Cardiac muscle cell (in vitro differentiated cells and primary cell): ENCODE measurements at places on chromosomes 16 and 17.

GRCh38 chr16:69087161-69087581 is 18.3 kb upstream of the HAS3 start:
- H3K36me3 ChIP-seq: no peaks in the 10 kb centered on the region
- no peak overlapping the region for H3K4me3 ChIP-seq
- H3K27ac ChIP-seq: no peak overlapping the region
- no peaks in the 10 kb centered on the region for H3K27me3 ChIP-seq
- DNase-seq: peak; percentile 36
- peaks cover 16% of the 10 kb centered on the region for H3K4me1 ChIP-seq

DNA sequence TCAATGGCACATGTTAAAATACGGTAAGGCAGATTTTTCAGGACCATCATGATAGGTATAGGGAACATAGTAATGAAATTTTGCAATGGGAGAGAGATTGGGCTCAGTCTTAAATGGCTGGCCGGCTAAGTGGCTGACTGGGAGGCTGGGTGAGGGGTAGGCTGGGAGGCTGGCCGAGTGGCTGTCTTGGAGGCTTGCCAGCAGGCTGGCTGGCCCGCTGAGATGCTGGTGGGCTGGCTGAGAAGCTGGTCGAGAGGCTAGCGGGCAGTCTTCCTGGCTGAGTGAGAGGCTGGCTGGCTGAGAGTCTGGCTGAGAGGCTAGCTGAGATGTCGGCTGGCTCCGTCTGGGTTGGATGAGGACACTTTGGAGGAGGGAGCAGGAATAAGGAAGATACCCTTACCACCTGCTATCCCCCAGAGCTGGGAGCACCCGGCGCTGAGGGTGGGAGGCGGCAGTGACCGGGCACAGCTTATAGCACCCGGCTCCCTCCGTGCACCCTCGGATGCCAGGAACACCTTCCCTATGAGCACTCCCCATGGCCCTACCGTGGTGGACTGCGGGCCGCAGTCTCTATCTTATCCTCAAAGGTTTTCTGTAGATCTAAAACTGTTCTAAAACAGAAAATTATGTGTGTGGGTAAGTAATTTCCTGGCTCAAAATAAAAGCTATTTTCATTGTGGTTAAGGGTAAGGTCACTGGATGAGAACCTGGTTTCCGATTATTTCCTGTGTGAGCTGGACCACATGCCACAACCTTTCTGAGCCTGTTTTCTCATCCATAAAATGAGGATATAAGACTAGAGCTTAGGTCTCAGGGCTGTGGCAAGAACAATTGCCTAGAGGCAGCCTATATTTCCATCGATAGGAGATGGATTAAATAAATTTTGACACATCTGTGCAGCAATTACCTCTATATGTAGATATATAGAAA is 34.5 kb upstream of the TMC5 start:
- H3K4me3 ChIP-seq: no peak overlapping the region
- no peaks in the 10 kb centered on the region for H3K36me3 ChIP-seq
- no peaks in the 10 kb centered on the region for H3K4me1 ChIP-seq

GRCh38 chr16:67860589-67861398 is 12.1 kb upstream of the EDC4 start:
- H3K4me1 ChIP-seq: peaks cover 12% of the 10 kb centered on the region
- peaks cover 3% of the 10 kb centered on the region for H3K36me3 ChIP-seq
- no peak overlapping the region for H3K4me3 ChIP-seq
- no peaks in the 10 kb centered on the region for H3K27me3 ChIP-seq
- DNase-seq: no peak
- H3K27ac ChIP-seq: no peak overlapping the region

- H3K4me1 ChIP-seq: peaks cover 7% of the 10 kb centered on the region
- no peak overlapping the region for H3K4me3 ChIP-seq
- H3K27ac ChIP-seq: no peak overlapping the region
- no peaks in the 10 kb centered on the region for H3K27me3 ChIP-seq
Observed at GRCh38 chr16:22240023-22240710, 34.1 kb downstream of the EEF2K start.

GRCh38 chr16:68179196-68179795 is 56.6 kb downstream of the ESRP2 start:
- peak overlapping the region; percentile 51 for H3K27ac ChIP-seq
- peaks cover 17% of the 10 kb centered on the region for H3K36me3 ChIP-seq
- no peaks in the 10 kb centered on the region for H3K27me3 ChIP-seq
- peak; percentile 40 for DNase-seq
